ENCODE measurements at places on chromosomes 1 and 21.

GRCh38 chr21:45484318-45484717 lies 57.9 kb downstream of the SLC19A1 start:
- DNase-seq: no peak

- DNase-seq: no peak
Observed at GRCh38 chr1:244053831-244054230, 2.7 kb downstream of the ZBTB18 start.

DNA sequence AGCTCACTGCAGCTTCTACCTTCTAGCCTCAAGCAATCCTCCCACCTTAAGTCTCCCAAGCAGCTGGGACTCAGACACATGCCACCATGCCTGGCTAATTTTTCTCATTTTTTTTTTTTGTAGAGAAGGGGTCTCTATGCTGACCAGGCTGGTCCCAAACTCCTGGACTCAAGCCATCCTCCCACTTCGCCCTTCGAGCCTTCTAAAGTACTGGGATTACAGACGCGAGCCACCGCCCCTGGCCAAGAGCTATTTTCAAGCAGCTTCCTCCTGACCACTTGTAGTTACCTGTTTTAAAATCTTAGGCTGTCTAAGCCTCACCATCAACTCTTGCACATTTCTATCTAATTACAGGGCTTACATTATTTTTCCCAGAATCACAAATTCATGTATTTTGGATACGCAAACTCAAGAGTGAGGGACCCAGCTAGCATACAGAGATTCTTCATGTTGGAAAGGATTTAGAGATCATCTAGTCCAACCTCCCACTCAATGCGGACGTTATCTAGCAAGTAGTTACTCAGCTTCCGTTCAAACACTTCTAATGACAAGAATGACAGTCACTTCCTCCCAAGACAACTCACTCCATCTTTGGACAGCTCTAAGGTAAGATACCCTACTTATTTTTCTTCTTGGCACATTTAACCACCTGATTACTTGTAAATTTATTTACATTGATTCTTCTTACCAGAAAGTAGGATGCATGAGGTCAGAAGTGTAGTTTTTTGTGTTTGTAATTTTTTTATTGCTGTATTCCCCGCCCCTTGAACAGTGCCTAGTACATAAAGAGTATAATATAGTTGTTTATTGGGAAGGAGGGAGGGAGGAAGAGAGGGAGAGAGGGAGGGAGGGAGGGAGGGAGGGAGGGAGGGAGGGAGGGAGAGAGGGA lies 65.4 kb downstream of the LUZP1 start:
- no peak for DNase-seq

DNA sequence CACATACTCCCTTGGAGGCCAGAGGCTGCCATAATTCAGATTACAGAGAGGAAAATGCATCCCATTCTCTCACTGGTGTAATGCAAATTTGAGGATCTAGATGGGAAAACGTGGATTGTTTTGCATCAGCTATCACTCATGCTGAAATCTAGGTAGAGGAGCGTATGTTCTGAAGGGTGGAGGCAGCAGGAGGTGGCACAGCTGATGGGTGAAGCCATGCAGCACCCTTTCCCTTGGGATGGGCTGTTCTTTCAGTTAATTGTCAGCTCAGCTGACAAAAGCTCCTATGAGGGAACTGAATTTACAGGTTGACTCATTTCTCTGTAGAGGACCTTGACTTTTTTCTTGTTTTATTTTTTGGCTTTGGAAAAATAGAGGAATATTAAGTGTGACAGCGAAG lies 41.8 kb downstream of the CAMTA1 start:
- no peak for DNase-seq

DNA sequence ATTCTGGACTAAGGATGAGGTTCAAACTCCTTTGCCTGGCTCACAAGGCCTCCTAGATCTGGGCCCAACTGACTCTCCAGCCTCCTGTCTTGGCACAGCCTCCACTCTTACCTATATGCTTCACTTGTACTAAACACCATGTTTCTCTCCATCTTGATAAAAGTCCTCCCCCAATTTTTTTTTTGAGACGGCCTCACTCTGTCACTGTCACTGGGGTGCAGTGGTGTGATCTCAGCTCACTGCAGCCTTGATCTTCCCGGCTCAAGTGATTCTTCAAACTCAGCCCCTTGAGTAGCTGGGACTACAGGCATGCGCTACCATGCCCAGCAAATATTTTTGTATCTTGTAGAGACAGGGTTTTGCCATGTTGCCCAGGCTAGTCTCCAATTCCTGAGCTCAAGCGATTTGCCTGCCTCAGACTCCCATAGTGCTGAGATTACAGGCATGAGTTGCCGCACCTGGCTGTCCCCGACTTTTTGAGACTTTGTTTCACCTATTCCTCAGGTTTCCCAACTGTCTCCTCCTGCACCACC lies 39.7 kb downstream of the CD34 start:
- DNase-seq: no peak

DNA sequence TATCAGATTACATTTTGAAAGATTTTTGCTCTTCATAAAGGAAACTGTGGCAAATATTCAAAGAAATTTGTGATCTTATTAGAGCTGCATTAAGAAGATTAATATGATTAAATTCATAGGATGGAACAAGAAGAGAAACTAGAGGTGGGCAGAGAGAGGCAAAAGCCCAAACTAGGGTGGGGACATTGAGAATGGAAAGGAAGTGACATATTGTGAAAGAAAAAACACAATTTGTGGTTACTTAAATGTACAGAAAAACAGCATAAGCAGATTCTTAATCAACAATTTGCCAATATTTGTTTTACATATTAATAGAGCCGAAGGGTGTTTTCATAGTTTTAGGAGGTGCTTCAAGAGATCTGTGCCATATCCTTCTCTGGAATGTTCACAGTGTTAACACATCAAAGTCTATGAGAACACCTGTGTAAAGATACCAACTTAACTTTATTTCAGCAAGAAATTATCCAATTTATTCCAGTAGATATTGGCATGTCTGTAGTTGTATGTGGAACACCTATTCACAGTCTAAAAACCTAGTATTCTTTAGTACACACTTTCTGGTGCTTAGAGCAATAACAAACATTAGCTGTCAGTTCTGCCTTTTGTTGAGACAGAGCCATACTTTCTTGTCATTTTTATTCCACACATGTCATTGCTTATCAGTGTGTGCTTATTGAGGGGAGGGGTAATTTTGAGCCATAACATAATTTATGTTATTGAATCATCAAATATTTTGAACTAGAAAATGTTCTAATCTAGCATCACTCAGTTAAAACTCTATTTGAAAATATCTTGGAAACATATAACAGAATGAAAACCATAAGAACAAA lies 401.5 kb downstream of the PTPRC start:
- DNase-seq: no peak

DNA sequence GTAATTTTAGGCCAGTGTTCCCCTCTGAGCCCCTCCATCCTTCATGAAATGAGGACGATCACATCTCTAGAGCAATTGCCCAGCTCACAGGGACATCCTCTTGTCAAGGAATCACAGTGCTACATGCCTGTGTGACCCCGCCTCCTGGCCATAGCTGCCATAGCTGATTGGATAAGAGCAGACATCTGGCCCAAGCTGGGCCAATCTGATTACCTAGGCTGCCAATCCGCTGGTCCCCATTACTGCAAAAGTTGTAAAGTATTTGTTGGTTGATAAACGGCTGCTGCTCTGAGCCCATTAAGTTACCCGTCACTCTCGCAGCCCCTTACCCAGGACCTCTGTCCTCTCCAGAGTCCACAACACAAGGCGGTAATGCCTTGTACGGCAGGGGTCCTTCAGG lies 8.3 kb downstream of the NT5C1A start:
- DNase-seq: no peak

GRCh38 chr1:48107516-48107915 lies 110.3 kb upstream of the TRABD2B start:
- no peak for DNase-seq

GRCh38 chr1:211420389-211420788 lies 71.6 kb downstream of the RD3 start:
- no peak for DNase-seq

DNA sequence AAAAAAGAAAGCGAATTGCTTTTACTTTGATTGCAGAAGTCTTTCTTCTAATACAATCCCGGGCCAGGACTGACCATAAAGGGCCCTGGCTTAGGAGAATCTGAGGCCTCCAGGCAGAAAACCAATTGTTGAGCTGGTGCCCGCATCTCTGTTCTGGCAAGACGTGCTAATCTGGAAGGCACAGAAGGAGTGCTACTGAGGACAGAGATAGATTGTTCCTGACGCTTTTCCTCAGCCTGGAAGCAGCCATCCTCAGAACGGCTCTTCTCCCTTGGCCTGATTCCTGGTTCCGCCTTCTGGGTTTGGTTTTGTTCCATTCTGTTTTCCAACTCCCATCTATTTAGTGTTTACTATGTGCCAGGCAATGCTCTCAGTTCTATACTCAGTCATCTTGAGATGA lies 44.8 kb upstream of the SPOCD1 start:
- DNase-seq: no peak

DNA sequence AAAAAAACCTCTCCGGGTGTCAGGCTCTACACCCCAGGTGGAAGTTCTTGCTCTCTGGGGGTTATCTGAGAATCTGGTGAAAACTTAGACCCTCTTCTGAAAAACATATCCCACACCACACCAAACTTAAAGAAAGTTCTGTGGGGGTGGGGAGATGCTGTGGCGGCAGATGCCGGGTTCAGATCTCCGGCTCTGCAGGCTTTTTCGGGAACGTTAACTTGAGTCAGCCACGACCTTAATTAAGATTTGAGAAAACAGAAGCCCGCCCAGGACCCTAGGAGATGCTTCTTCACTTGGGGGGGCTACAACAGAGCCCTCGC lies 2.3 kb downstream of the RCC2 start:
- no peak for DNase-seq

DNA sequence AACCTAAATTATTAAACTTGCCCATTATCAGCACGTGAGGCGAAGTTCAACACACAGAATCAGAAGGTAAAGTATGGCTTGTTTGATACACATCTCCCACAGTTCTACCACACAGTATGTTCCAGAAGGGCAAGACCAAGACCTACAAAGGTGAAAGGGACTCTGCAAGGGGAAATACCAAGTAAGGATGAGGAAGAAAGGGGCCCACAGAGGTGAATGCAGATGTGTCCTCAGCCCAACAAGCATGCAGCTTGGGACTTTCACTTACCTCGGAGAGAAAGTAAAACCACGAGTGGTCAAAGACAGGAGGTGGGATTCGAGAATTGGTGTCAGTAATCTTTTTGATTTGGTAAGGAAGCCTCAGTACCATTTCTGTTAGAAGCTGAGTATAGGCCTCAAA lies 85.8 kb downstream of the UBR4 start:
- no peak for DNase-seq

GRCh38 chr1:9643351-9644256 lies 7.9 kb upstream of the PIK3CD start:
- no peak for DNase-seq

DNA sequence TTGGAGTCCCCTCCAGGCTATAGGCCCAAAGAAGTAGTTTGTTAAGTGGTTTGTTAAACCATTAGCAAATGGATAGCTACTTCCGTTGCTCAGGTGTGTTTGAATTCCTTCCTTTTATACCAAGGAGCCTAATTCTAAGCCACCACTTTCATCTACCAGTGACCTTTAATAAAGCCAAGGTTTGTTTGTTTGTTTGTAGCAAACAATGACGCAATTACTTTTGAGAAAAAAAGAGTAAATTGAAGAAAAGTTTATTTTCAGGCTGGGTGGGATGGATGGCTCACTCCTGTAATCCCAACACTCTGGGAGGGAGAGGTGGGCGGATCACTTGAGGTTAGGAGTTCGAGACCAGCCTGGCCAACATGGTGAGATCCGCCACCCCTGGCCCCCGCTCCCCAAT lies 30.8 kb upstream of the RD3 start:
- DNase-seq: no peak

DNA sequence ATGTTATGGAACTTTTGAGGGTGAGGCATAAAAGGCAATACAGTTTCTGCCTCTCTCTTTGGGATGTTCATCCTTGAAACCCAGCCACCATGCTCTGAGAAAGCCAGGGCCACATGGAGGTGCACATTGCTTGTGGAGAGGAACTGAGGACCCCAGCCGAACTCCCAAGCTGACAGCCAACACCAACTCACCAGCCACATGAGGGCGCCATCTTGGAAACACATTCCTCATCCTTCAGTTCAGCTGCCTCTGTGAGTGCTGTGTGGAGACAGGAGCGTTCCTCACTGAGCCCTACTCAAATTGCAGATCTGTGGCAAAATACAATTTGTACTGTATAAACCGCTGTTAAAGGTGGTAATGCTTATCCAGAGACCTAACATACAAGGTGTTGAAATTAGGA lies 137.5 kb downstream of the GABPA start:
- no peak for DNase-seq

GRCh38 chr1:192546596-192547190 lies 28.9 kb upstream of the RGS1 start:
- DNase-seq: no peak

- no peak for DNase-seq
Observed at GRCh38 chr1:234925440-234926263, 203.0 kb downstream of the TOMM20 start.

DNA sequence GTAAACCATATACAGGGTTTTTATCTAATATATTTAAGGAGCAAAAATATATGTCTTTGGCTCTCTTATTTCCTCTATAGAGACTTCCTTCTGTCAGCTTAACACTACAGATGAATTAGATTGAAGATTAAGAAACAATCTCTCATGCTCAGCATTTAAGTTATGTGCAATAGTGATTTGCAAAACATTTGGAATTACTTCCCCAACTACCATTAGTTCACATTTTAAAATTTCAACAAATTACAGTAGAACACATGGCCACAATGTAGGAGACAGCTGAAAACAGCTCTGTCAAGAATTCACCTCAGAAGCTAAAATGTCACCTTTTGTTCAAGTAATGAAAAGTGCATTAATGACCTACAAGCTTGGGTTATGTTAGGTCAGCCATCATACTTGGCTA lies 177.9 kb downstream of the EIF4G3 start:
- DNase-seq: no peak

DNA sequence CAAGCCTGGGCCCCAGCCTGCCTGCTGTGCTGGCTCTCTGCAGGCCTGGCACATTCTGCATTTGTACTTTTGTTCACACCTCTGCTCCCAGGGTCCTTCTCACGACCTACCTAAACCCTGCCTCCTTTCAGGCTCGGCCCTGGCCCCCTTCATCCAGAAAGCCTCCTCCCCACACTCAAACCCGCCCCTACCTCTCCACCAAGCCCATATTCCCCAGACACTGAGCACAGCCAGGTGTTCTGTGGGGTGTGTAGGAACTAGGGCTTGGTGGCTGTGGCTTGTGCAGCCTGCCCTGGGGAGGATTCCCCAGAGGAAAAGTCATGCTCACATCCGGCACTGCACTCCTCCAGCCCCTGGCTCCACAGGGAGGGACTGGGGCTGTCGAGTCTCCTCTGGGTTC lies 8.2 kb upstream of the MIXL1 start:
- no peak for DNase-seq

GRCh38 chr1:21174654-21175323 lies 1.9 kb downstream of the EIF4G3 start:
- no peak for DNase-seq

GRCh38 chr1:67700220-67700619 lies 15.2 kb downstream of the GADD45A start:
- no peak for DNase-seq

All from stimulated activated CD8-positive, alpha-beta memory T cell treated with anti-CD3 and anti-CD28 coated beads, Interleukin-12 subunit alpha, Interleukin-12 subunit beta, amount 100 ng/mL, for 1 hour (primary cell).